Stomach (tissue), 19 donors: ENCODE measurements at places on chromosomes 13 and 19. TPM values are rescaled to one million over a fixed set of nuclear protein-coding genes. Genes with fewer than 3 reads are reported as not detected.

- peak; percentile 99 for DNase-seq
Observed at GRCh38 chr19:48321372-48321621, 4.1 kb upstream of the EMP3 start.

- no peak for DNase-seq
Observed at GRCh38 chr19:4297901-4298809, 4.0 kb downstream of the TMIGD2 start.

DNA sequence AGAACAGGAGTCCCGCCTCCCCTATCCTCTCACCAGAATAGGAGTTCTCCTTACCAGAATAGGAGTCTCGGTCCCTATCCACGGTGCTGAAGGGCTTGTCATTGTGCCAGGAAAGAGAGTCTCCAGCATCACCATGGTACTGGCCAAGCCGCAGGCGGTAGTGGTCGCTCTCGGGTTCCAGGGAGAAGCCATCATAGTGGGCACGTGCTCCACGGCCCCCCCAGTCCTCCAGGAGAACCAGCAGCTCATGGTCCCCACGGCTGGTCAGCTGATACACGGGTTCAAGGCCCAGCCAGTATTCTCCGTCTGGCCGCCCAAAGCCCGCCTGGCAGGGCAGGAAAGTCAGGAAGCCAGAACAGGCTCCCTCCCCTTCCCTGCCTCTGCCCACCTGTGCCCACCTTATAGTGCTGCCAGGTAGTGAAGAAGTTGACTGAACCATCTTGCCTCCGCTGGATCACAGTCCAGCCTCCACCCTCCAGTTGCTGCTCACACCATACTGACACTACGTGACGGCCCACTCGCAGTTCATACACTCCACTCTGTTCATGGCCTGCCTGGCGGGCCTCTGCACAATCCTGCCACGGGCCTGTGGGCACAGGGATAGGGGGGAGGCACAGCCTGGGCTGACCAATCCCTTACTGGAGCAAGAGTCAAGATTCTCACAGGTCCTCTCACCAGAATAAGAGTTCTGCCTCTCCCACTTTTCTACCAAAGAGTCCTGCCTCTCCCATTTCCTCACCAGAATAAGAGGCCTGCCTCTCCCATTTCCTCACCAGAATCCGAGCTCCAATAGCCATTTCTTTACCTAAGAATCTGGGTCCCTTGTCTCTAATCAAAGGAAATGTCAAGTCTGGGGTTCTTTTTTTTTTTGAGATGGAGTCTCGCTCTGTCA, 7.4 kb downstream of the SHFL start:
- no peak for DNase-seq

- DNase-seq: no peak
Observed at GRCh38 chr13:102233566-102234208, 168.2 kb downstream of the FGF14 start.

DNA sequence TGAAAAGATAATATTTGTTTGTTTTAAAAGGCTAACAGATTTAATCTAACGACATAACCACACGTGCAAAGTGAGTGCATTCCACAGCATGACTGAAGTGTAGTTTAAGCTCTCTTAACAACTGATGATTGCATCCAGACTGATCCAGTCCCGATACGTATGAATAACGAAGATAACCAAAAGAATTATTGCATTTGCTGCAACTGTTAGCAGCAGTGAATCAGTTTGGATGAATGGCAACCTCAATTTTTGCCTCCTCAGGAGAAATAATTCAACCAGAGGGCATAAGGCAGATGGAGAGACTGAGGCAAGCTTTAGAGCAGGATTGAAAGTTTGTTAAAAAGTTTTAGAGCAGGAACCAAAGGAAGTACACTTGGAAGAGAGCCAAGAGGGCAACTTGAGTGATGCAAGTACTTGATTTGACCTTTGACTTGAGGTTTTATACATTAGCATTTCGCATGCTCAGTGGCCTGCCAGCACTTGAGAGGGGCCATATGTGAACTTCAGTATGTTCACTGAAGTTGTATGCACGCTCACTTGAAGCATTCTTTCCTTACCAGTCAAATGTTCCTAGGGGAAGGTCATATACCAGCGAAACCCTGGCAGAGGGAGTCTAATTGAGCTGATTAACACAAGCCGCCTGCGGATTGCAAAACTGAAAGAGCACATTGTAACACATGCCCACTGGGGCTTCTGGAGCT, 835.0 kb upstream of the PCDH20 start:
- DNase-seq: no peak

GRCh38 chr13:101869553-101869952, 417.1 kb downstream of the ITGBL1 start:
- DNase-seq: no peak

- DNase-seq: no peak
Observed at GRCh38 chr19:29292153-29292552, 79.2 kb upstream of the UQCRFS1 start.

- no peak for DNase-seq
Observed at GRCh38 chr13:27026396-27026795, 145.2 kb downstream of the USP12 start.

DNA sequence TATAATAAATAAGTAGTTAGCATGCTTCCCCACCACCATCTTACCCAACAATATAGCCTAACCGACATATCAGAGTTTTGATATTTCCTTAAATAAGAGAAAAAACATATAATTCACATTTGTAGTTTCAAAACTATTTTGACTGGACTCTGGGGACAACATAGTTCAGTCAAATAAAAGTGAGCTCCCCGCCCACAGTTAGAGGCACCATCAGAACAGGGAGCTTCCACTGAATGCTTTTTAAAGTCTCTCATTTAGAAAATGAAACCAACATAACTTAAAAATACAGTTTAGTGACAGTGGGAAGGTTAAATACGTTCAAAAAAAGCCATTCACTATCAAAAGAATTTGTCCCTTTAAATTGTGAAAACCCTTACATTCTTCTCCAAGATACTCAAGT, 92.8 kb downstream of the EPSTI1 start:
- no peak for DNase-seq

DNA sequence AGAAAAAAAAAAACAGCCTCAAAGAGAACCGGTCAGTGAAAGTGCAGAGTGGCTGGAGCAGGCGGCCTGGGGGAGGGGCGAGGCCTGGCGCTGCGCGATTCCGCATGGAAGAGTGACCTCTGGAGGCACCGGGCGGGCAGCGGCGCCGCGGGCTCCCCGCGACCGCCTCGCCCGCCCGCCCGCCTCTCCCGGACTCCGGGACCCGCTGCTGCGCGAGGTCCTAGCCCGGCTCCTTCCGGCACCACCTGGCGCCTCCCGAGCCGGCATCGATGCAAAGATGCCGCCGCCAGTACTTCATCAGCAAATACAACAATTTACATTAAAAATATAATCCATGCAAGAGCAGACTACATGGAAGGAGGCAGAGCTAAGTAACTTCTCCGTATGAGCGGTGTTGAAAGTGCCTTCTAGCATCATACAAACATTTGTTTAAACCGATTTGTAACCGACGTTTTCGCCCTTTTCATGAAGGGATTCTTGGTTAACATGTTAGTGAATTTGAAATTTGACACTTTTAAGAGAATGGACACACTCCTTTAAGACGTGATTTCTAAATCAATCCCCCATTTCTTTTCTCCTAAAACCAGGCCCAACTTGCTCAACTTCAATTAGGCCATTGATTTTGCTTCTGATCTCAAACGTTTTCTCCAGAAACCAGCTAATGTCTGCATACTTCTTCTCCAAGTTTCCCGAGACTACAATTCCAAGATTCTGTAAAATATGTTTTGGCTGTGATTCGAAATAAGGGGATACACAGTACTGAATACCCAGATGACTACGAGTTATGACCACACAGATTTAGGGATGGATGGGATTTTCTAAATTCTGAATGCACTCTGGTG, 2.1 kb downstream of the EFNB2 start:
- DNase-seq: peak; percentile 96

- DNase-seq: no peak
Observed at GRCh38 chr19:16234552-16235445, 37.1 kb downstream of the AP1M1 start.

- no peak for DNase-seq
Observed at GRCh38 chr19:34171539-34171876, 796 bp upstream of the LSM14A start.

- DNase-seq: peak; percentile 70
Observed at GRCh38 chr19:16062789-16063188, 13.5 kb upstream of the TPM4 start.

GRCh38 chr13:113187883-113188665, 20.4 kb downstream of the PCID2 start:
- no peak for DNase-seq

- DNase-seq: no peak
Observed at GRCh38 chr13:103276775-103277498, 210.7 kb upstream of the SLC10A2 start.

- DNase-seq: no peak
Observed at GRCh38 chr19:38547421-38547820, 70.3 kb downstream of the MAP4K1 start.

DNA sequence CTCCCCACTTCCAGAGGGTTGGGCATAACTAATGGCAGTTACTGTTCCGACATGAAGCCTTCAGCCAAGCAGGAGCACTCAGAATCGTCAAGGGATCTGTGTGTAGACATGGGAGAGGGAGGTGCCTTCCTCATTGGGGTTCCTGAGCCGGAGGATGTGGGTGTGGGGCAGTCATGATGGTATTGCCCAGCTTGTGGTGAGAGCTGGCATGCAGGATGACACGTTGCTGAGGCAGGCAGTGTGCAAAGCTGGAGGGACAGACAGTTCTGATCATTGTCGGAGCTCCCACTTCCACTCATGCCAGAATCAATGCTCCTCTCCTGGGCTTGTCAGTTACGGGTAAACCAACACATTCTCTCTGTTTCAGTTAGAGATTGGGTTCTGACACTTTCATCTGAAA, 83.9 kb upstream of the TSC22D1 start:
- no peak for DNase-seq

DNA sequence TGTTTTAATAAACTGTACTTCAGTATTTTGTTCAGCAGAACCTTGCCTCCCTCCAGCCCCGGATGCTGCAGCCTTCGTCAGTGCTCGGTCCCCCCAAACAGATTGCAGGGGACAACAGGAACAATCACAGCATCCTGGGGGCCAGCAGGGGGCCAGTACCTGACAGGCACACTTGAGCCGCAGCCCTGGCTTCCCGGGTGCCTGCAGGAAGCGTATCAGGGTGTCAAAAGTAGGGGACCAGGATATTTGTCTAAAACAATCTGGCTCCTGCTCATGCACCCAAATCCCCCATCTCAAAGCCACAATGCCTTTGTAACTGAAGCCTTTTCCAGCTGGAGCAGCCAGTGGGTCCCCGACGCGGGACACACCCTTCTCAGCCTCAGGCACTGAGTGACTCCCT, 167.5 kb upstream of the TSHZ3 start:
- DNase-seq: no peak

DNA sequence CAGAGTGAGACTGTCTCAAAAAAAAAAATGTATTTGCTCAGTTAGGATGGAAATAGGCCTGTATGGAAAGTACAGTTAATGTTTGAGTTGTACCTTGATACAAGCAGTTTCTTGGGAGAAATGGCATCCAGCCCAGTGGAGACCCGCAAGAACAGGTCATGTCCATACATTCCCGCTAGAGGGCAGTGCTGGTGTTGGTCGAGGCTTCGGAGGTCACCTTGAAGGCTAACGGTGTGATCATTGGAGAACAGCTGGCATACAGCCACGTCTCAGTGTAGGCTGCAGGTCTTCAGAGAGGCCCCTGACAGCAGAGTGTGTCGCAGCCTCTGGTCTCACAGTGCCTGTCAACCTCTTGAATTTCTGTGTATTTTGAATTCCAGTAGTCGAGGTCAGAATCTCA, 7.5 kb downstream of the ZNF610 start:
- DNase-seq: peak; percentile 87

DNA sequence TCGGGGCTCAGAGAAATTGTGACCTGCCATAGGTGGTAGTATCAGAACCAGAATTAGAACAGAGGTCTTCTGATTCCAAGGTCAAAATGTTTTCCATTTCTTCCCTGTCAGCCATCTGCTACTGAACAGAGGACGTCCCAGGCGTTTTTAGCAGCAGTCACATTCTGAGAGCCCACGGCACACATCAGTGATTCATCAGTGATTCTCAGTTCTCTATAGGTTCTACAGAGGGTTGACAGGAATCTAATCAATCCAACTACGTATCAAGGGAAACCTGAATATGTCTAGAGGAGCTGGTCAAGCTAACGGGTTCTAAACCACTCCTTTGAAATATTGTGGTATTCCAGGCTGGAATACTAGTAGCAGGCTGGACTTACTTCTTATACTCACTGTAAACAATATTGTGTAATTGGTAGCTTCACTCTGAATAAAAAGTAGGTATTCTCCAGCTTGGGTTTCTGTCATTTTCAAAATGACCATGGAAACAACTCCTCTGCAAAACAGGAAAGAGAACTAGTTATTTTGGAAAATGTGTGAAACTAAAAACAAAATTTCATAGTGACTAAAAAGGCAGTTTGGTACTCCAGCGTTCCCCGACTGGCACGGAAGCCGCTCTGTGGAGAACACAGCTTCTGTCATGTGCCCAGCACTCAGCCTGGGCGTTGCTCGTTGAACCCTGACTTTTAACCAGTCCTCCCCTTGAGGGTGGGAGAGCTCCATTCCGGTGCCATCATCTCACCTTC, 43.2 kb downstream of the FLT3 start:
- no peak for DNase-seq

- DNase-seq: no peak
Observed at GRCh38 chr13:58946274-58946673, 1217.5 kb downstream of the DIAPH3 start.

DNA sequence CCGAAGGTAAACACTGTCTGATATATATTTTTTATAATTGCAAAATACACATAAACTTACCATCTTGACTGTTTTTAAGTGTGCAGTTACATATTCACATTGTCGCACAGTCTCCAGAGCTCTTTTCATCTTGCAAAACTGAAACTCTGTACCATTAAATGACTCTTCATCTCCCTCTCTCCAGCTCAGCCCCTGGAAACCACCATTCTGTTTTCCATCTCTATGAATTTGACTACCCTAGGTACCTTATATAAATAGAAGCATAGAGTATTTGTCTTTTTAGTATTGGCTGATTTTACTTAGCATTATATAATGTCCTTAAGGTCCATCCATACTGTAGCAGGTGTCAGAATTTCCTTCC, 45.8 kb downstream of the LRCH1 start:
- no peak for DNase-seq

Gene STOML3
- not detected for total RNA-seq

Gene PPP1R12C
- 125 TPM for total RNA-seq

Gene APOC4
- total RNA-seq: not detected

Gene PSG3
- not detected for total RNA-seq

Gene MYCBP2
- total RNA-seq: 194 TPM

Gene SACS
- 11.2 TPM for total RNA-seq

Gene SLC10A2
- total RNA-seq: not detected

Gene CPAMD8
- total RNA-seq: 16.3 TPM

Gene BTBD2
- 26.4 TPM for total RNA-seq

Gene TNFAIP8L1
- total RNA-seq: 9.5 TPM

Gene BCAM
- total RNA-seq: 31.9 TPM

Gene FGF22
- total RNA-seq: not detected

Gene COMP
- total RNA-seq: not detected
